Immature natural killer cell (primary cell): ENCODE measurements at places on chromosomes 7 and 10.

DNA sequence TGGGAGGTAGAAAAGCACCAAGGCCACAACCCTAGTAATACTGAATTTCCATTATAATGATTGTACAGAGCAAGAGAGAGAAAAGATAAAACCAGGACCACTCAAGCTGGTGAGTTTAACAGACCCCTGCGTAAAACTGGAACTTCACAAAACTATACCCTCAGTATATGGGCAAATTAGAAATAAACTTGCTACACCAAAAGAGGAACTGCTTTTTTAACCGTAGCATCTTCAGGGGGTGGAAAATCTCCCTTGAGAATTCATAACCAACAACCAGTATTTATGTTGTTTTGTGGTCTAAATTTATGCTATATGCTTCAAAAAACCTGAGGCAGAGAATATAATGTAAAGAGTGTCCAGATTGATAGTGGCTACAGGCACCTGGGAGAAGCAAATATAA lies 171.2 kb downstream of the SGMS1 start:
- no peak for DNase-seq

DNA sequence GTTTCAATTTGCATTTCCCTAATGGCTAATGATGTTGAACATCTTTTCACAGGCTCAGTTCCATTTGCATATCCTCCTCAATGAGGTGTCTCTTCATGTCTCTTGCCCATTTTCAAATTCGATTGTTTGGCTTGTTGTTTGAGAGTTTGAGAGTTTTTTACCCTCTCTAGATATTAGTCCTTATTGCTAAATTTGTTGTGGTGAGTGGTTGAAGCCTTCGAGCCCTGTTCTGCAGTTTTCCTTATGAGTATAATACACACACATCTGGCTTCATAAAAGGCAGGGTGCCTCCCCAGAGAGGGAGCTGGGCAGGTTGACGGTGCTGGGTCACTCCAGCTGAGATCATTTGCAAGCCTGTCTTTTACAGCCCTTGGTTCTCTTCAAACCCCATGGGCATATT lies 65.1 kb downstream of the RGS10 start:
- no peak for DNase-seq

DNA sequence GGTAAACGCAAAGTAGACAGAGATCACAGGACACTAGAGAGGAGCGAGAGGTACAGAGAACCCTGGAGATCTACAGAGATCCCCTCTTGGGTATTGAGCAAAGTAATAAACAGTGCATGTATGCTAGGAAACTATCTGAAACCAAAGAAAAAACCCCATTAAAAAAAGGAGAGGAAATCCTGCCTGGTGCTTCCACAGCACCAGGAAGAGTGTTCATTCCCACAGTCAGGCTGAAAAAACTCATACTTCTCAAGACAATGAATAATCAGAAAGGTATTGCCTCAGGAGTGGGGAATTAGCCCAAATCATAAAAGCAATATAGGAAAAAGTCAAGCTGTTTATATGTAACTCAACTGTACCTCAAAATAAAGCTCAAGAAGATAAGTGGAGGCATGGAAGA lies 59.1 kb downstream of the ANKRD26 start:
- DNase-seq: no peak

GRCh38 chr10:98599032-98599610 lies 152.4 kb upstream of the HPS1 start:
- DNase-seq: no peak

DNA sequence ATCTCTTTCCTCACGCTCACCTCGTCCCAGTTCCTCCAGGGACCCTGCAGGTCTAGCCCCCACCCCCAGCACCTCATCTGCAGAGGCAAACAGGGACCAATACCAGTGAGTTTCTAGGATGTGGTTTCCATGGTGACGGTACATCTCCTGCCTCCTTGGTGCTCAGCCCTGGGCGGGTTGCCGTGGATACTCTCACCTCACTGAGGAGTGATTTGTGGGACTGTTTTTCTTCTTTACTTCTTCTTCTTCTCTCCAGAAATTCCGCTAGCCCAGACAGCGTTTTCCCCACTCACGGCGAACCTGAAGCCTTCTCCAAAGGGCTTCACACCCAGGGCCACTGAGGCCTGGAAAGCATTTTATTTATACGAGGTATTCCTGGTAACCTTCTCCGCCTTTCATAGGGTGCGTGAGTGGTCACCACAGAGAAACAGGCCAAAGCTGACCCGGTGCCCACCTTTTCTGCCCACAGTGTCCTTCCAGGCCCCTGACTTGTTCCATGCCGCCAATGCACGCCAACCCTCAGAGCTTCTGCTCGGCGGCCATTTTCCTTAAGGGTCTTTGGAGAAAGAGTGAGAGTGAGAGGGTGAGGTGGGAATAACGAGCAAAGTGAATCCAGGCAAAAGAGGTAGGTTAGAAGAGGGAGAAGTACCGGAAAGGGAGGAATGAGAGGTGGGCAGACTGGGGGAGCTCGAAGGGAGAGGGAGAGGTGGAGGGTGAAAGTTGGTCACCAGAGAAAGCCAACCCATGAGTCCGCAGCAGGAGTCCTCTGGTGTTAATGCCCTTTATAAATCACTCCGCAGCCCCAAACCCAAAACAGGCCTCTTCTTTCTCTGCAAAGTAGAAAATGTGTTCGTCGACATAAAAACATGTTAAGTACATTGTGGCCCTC lies 15.5 kb downstream of the FAM241B start:
- DNase-seq: no peak

- DNase-seq: no peak
Observed at GRCh38 chr10:93445978-93446720, 36.0 kb downstream of the MYOF start.

GRCh38 chr10:52883996-52884871 lies 111.7 kb upstream of the MBL2 start:
- no peak for DNase-seq
